Astrocyte of the spinal cord (primary cell): ENCODE measurements at places on chromosomes 6 and 20.

GRCh38 chr6:31086788-31087440 lies 25.5 kb downstream of the C6orf15 start:
- peak; percentile 66 for DNase-seq

DNA sequence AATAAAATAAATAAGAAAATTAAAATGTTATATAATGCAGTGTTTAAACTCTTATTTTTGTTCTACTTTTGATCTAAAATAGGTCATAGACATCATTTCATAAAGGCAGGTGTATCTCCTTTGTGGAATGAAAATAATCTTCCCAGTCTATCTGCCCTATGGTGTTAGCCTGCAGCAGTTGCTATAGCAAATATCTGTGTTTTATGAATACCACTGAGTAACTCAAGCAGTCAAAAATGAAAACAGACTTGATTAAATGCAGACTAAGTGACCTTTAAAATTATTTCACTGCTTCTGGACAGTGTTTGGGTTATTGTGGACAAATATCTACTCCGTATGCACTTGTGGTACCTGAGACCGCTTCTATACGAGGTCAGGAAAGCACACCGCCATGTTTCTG lies 11.8 kb downstream of the HTR1B start:
- DNase-seq, result no peak

- peak; percentile 36 for DNase-seq
Measured at GRCh38 chr20:31760519-31761240, 21.6 kb downstream of the TPX2 start.

GRCh38 chr20:44581515-44581914 lies 864 bp upstream of the PKIG start:
- DNase-seq, result no peak

GRCh38 chr20:50376888-50377459 lies 133.2 kb upstream of the PTPN1 start:
- no peak for DNase-seq

- peak; percentile 59 for DNase-seq
Measured at GRCh38 chr6:74715355-74716085, 490.3 kb downstream of the COL12A1 start.
